Progenitor cell of endocrine pancreas (in vitro differentiated cells): ENCODE measurements at places on chromosomes 11 and 22. TPM values are rescaled to one million over a fixed set of nuclear protein-coding genes. Genes with fewer than 3 reads are reported as not detected.

ALKBH3 gene
- total RNA-seq = 19.8 and 22.0 TPM in 2 replicates

AMPD3 gene
- total RNA-seq = 12.9 TPM in 2 replicates

MYEOV gene
- total RNA-seq = 0.14 TPM in 1 of 2 replicates, not detected in the other

GRCh38 chr11:24635588-24636290, 138.9 kb downstream of the LUZP2 start:
- DNase-seq = no peak

GRCh38 chr11:110892741-110893285, 180.6 kb upstream of the ARHGAP20 start:
- no peak for DNase-seq

GRCh38 chr11:128691802-128692752, 1.8 kb upstream of the FLI1 start:
- no peak for DNase-seq

DNA sequence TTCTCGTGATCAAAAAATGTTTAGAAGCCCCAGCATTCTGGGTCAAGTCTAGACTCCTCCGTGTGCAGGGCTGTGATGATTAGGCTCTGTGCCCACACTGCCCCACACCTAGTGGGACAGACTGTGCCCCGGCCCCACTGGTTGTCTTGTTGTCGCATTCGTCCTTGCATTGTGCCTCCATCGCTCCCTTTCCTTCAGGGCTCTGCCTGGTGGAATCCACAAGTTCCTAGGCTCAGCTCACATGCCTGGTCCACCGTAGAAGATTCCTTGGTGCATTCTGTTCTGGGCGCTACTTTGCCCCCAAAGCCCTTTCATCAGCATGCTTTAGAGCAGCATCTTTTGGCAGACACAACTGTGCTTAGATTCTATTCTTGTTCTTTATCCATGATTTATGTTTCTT, 23.5 kb upstream of the THY1 start:
- DNase-seq = no peak

- no peak for DNase-seq
Measured at GRCh38 chr11:44840521-44841251, 110.0 kb downstream of the TP53I11 start.

DNA sequence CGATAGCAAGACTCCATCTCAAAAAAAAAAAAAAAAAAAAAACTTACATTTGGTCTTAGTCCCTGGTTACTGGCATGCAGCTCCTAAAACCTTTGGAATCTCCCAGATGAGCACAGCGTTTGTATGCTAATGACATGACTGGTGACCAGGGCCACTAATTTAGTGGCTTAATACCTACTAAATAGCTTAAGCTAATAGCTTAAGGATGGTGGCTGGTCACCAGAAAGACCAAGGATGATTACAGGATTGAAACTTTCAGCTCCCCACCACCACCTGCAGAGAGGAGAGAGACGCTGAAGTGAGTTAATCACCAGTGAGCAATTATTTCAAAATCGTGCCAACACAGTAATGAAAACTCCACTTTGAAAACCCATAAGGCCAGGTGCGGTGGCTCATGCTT, 37.1 kb downstream of the DENND5A start:
- no peak for DNase-seq

- no peak for DNase-seq
Measured at GRCh38 chr11:125268611-125269010, 104.1 kb downstream of the PKNOX2 start.

- no peak for DNase-seq
Measured at GRCh38 chr11:47254386-47254785, 3.4 kb upstream of the NR1H3 start.

- DNase-seq = no peak
Measured at GRCh38 chr11:19853920-19854319, 141.3 kb downstream of the NAV2 start.

DNA sequence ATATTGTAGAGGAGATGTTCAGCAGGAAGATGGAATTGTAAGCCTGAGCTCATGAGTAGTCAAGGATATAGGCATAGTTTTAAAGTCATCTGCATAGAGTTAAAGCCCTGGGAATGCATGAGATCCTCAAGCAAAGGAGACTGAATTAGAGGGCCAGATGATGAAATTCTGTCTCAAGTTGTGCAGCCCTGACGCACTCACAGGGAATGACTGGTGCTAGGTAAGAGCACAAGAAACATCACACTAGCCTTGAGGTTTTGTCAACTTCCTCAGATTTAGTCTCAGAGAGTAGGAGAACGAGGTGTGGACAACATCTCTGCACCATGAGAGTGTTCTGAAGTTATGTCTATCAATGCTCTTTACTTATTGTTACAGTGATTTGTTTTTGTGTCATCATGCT, 5.8 kb downstream of the RAB38 start:
- no peak for DNase-seq

GRCh38 chr11:61545341-61545740, 35.5 kb downstream of the SYT7 start:
- DNase-seq = no peak
